ENCODE measurements at places on chromosomes 5 and 9.

DNA sequence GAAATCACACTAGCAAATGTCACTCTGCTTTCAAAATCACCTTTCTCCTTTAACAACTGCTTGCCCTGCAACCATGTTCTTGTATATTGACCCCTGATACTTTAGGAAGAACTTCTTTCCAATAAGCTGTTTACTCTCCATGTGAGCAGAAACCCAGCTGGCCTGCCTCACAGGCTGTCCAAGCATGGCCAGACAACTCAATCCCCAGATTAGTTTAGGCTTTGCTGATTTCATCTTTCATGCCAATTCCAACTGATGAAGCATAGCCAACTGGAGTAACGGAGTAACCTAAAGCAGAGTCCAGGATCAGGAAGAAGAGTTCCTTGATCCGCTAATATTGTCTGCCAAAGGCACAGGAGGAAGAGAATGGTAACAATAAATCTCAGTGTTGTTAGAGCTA lies 56.7 kb upstream of the HTR1A start:
- DNase-seq, result no peak

- DNase-seq, result no peak
Measured at GRCh38 chr5:15598294-15598902, 98.4 kb downstream of the FBXL7 start.

GRCh38 chr5:90855296-90856010 lies 296.9 kb downstream of the ADGRV1 start:
- no peak for DNase-seq

DNA sequence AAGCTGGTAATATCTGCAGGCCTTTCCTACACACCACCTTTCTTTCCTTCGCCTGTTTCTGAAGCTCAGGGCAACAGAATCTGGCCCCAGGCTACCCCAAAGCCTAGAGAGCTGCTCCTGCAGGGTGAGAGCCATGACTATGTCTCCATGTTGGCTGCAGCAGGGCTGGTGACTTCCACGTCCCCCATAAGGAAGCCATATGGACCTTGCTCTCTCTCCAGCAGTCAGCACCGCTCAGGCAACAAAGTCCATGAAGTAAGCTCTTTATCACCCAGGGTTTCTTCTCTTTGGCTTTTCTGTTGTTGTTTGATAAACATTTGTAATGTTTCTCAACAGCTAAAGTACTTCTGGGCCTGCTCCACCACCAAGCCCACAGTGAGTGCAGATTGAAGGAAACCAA lies 125.2 kb downstream of the SLIT3 start:
- no peak for DNase-seq

- no peak for DNase-seq
Measured at GRCh38 chr5:1640421-1640881, 116.7 kb upstream of the LPCAT1 start.

Measured in CD4-positive, alpha-beta T cell treated with Interleukin-15 for 4 hours (primary cell).